ENCODE measurements at places on chromosomes 3 and 15.

GRCh38 chr3:71554649-71555048 is 28.9 kb downstream of the FOXP1 start:
- DNase-seq, result no peak

DNA sequence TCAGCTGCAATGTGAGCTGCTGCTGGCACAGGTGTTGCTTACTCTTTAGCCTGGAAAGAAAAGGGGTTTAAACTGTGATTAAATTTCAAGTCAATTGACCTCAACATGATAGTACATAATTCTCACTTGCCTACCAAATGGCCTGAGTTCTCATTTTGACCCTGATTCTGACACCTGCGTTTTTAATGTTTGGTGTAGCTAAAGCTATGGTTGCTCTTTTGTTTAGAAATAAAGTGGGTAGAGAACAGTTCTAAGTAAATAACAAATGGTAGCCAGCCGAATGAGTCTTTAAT is 100.8 kb upstream of the SOX2 start:
- no peak for DNase-seq

GRCh38 chr3:195184716-195185421 is 86.1 kb downstream of the XXYLT1 start:
- no peak for DNase-seq

GRCh38 chr15:75725006-75725718 is 12.5 kb upstream of the CSPG4 start:
- no peak for DNase-seq

GRCh38 chr3:154023148-154023547 is 98.0 kb upstream of the ARHGEF26 start:
- peak; percentile 50 for DNase-seq

GRCh38 chr3:54146506-54147239 is 24.3 kb downstream of the CACNA2D3 start:
- no peak for DNase-seq

DNA sequence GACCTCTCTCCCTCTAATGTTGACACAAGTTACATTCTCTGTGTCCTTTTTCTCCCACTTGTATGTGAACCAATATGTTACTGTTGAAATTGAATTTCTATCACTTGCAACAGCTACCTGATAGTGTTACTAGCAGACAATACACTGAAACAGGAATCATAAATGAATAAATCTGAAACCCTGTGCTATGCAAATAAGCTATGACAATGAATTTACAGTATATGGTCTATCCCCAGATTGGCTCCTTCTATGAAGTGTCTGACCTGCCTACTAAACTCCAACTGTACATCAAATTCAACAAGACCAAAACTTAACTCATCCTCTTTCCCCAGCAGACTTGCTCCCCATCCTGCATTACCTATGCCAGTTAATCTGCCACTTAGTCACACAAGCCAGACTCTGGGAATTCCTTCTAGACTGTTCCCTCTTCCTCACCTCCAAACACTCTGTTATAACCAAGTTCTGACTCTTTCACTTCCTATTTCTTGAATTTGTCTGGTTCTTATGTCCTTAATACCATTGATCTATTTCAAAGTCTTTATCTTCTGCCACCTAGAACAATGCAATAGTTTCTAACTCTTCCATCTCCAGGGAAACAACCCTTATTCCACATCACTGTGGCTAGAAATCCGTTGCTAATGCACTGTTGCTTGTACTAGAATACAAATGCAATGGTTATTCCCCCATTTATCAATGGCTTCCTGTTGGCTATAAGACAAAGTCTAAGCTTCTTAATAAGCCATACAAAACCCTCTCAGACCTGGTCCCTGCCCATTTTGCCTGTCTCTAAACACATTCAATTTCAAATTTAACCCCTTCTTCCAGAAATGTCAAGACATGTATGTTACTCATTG is 13.4 kb upstream of the ZNF639 start:
- DNase-seq, result no peak

DNA sequence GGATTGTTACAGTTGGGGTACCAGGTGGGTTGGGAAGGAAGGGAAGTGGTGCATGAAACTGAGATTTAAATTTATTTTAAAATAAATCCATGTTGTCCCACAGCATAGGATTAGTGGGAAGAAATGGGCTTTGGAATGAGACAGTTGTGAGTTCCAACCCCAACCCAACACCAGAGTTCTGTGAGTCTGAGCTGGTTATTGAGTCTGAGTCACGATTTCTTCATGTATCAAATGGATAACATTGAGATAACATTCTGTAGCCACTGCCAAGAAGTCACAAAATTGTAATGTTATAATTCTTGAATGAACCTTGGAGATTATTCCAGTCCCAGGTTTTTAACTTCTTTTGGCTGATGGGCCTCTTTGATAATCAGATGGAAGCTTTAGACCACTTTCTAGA is 13.7 kb downstream of the IFT122 start:
- no peak for DNase-seq

- DNase-seq, result no peak
These were observed 4.7 kb upstream of the CLDN1 start for GRCh38 chr3:190326930-190327329.
